ENCODE measurements at places on chromosomes 12 and 14.
A peak's percentile ranks its signal among the peaks of the same experiment; 100 is the strongest.

- no peak for DNase-seq
These were observed 118.5 kb downstream of the ADCK1 start for GRCh38 chr14:77918448-77918847.

DNA sequence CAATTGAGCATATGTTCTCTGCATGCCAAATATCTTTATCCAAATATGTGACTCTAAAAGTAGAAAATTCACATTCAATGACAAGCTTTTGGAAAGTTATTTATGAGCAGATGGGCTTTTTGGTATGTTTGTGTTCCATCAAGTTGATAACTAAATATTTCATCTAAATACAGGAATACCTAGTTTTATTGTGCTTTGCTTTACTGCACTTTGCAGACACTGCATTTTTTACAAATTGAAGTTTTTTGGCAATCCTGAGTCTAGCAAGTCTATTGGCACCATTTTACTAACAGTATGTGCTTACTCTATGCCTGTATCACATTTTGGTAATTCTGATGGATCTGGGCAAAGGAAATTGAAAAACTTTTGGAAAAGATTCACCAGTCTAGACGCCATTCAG, 133.8 kb downstream of the ATXN7L3B start:
- no peak for DNase-seq

DNA sequence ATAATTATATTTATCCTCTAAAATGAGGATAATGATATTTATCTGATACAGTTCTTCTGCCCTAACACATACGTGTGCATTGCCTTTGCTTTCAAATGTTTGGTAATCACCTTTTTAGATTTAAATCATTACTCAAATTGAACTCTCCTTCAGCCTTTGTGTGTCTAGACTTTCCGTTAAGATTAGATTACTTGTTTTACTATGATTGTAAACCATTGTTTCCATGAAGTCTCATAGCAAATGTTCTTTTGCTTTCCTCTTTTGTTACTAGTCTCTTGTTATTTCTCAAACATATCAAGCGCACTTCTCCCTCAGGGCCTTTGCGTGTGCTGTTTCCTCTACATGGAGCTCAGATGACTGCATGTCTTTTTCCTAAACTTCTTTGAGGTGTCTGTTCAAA, 63.7 kb downstream of the ETV6 start:
- DNase-seq: no peak

- DNase-seq: no peak
These were observed 43.2 kb downstream of the KRT80 start for GRCh38 chr12:52148464-52149181.

DNA sequence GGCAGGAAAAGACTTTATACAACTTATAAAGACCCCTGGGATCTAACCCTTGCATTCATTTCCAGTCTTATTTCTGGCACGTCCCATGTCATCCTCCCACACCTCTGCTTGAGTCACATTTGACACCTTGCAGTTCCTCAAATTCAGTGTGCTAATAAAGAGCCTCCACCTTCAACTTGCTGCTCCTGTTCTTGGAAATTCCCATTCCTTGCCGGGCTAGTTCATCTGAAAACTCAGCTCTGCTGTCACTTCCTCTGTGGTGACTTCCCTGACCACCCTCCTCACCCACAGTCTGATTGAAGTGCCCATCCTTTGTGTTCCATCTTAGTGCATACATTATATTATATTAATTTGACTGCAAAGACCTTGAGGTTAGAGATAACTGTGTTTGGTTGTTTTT, 37.4 kb upstream of the PSMA6 start:
- no peak for DNase-seq

- peak; percentile 61 for DNase-seq
These were observed 395 bp upstream of the BRI3BP start for GRCh38 chr12:124992874-124993625.

- DNase-seq: no peak
These were observed 22.9 kb downstream of the SOCS2 start for GRCh38 chr12:93595351-93595750.

All from activated CD4-positive, CD25-positive, alpha-beta regulatory T cell (primary cell).